ENCODE measurements at places on chromosomes 5 and 9.

DNA sequence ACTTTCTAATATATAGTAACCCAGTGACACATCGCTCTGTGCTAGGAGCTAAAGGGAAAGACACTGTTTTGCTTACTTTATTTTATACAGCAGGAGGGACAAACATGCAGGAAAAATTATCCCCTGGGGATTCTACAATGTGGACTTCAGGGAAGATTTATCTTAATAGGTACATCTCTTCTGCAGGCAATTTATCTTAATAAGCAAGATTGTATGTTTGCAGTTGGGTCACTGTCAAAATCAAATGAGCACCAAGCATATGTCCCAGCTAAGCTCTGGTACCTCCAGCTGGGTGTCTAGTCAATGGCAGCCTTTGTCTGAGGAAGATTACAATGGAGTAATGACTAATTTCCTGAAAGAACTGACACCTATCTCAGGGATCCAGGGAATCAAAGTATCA is 309.9 kb upstream of the PANK3 start:
- DNase-seq, result no peak

- no peak for DNase-seq
Observed at GRCh38 chr9:18996211-18996610, 36.8 kb downstream of the SAXO1 start.

- DNase-seq, result no peak
Observed at GRCh38 chr9:17063535-17064135, 71.2 kb upstream of the CNTLN start.

GRCh38 chr5:139872052-139872766 is 76.6 kb downstream of the PSD2 start:
- no peak for DNase-seq

DNA sequence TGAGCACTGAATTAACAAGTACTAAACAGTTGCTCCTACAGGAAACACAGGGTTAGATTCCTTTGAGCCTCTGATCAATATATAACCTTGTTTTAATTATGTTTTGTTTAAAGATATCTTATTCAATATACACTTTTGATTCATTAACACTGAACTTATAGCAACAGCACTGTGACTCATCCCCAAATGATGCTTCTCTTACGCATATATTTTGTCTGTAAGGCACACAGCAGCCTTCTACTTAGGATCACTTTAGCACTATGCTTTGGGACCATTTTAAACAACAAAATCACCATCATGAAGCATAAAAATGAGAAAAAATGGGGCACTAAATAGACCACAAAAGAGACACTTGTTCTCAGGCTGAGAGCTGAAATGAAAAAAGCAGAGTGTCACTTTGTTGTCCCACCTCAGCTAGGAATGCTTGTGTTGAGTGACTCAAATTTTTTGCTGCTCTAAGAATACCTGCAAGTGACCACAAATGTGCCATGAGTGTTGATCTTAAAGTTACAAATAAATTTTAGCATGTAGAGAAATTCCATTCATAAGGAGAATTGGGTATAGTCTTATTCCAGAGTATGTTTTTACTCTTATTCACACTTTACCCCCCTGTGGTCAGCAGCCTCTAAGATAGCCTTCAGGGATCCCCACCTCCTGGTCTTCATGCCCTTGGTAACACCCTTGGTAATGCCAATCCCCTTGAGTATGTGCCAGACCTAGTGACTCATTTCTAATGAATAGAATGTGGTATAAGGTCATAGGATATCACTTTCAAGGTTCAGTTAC is 252.7 kb upstream of the IL12B start:
- DNase-seq, result no peak

- no peak for DNase-seq
Observed at GRCh38 chr5:170886210-170886894, 24.5 kb downstream of the RANBP17 start.

GRCh38 chr9:109780453-109781033 is 545 bp downstream of the PALM2AKAP2 start:
- no peak for DNase-seq

DNA sequence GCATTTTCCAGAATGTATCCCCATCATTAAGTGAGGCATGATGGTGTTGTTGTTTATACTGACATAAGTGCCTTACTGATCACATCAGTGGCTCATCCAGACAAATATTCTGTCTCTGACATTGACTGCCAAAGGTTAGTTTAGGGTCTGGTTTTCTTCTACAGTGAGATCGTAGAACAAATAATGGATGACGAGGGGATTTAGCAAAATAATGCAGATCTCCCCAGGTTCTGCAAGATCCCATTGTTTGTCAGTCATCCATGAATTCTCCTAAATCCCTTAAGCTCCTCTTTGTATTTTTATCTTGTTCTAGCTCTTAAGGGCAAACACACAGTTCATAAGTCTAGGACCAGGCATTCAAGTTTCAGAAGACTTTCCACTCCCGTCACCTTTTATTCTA is 93.1 kb upstream of the DHFR start:
- DNase-seq, result no peak

DNA sequence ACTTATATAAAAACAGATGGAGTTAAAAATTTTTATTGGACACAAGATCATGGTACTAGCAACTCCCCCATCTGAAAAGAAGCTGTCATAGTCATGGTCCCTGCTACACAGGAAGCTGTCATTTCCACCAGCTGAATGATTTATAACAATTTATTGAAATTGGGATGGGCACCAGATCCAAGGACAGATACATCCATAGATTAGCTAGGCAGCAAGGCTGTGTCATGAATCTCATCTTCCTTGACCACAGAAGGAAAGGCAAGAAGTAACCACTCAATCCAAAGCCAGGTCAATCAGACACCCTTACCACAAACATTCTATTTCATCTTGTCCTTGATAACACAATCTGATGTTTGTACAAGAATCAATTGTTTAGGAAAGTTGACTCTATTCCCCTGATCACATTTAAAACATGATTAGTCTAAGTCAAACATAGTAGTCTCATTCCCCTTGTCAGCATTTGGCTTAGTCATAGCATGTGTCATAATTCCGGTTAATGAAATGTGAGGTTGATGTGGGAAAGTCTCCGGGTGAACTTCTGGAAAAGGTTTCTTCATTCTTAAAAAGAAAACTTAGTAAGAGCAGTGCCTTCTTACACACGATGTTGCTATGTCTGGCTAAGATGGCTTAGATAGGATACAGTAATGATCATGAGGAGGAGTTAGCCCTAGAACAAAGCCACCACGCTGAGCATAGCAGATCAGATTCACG is 462.6 kb upstream of the PAPPA start:
- no peak for DNase-seq

- DNase-seq, result no peak
Observed at GRCh38 chr9:34896112-34896511, 62.0 kb upstream of the PHF24 start.

GRCh38 chr5:146520731-146521130 is 4.7 kb upstream of the GPR151 start:
- DNase-seq, result no peak

GRCh38 chr9:78575081-78575480 is 278.2 kb downstream of the PSAT1 start:
- DNase-seq, result no peak

DNA sequence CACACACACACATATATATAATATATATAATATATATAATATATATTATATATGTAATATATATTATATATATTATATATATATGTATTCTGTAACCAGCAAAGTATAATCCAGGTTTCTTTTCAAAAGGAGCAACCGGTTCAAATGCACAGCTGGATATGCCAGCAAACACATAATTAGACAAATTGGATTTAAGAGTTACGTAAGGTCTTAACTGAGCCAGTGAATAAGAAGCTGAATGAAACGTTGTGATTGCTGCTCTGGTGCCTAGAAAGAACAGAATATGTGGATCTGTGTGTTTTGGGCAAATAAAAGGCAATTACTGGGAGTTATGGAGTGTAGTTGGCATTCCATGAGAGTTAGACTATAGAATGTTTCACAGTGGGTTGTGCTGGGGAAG is 178.1 kb downstream of the SLF1 start:
- no peak for DNase-seq

DNA sequence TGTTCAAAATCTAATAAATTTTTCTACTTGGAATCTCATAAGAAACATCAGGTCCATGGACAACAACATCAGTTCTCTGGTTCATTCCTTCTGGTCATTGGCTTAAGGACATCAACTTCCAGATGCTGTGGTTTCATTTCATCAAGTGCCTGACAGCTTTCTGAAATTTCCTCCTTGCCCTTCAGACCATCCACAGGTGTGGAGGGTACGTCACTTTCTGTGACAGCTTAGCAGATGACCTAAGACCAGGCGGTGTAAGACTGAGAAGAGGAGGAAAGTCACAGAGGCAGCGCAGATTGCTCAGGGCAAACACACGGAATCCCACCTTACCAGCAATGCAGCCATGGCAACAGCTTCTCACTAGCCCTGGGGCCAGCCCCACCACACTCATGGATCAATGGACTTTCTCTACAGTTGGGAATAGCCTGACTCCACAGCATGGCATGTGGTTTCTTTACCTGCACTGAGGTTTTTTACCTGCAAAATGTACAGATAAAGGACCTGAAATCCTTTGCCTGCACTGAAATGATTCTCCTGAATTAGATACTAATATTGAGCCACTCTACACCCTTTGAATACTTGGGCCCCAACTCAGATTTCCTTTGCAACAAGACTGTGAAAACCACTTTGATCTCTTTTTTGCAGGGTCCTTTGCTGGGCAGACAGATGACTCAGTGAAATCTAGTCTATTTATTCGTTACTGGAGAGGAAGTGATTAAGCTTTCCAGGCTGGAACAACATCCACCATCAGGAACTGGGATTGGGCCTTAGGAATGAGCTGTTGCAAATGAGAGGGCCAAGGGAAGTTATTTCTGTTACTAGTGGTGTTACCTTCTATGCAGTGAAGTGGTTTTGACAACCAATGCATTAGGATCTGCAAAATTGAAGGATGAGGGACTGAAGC is 26.9 kb downstream of the TICAM2 start:
- no peak for DNase-seq

- DNase-seq, result no peak
Observed at GRCh38 chr9:28539434-28540070, 966.3 kb upstream of the C9orf72 start.

DNA sequence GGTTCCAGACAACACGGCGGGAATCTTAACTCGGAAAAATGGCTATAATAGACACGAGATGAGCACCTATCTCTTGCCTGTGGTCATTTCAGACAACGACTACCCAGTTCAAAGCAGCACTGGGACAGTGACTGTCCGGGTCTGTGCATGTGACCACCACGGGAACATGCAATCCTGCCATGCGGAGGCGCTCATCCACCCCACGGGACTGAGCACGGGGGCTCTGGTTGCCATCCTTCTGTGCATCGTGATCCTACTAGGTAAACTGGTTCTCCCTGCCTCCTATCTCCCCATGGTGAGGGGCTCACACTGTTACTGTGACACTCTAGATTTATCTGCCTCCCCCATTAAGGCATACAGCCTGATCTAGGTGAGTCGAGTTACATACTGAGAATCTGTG is 124.2 kb downstream of the CDH6 start:
- no peak for DNase-seq

DNA sequence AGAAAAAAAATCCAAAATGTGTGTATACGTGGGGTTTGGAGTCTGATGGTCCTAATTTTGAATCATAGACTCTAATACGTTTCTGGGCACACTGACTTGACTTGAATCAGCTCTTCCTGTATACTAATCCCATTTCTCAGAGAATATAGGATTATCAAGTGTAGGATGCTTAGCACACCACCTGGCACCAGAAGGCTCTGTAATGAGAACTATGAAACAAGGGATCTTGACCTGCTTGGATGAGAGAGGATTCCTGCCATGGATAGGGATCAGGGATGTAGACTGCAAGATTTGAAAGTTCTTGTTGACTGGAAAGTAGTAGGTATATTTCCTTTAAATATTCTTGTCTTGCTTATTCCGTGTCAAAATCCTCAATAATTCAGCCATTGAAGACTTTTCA is 7.8 kb downstream of the HSPA4 start:
- no peak for DNase-seq

- DNase-seq, result no peak
Observed at GRCh38 chr5:163569284-163569683, 63.9 kb downstream of the MAT2B start.

DNA sequence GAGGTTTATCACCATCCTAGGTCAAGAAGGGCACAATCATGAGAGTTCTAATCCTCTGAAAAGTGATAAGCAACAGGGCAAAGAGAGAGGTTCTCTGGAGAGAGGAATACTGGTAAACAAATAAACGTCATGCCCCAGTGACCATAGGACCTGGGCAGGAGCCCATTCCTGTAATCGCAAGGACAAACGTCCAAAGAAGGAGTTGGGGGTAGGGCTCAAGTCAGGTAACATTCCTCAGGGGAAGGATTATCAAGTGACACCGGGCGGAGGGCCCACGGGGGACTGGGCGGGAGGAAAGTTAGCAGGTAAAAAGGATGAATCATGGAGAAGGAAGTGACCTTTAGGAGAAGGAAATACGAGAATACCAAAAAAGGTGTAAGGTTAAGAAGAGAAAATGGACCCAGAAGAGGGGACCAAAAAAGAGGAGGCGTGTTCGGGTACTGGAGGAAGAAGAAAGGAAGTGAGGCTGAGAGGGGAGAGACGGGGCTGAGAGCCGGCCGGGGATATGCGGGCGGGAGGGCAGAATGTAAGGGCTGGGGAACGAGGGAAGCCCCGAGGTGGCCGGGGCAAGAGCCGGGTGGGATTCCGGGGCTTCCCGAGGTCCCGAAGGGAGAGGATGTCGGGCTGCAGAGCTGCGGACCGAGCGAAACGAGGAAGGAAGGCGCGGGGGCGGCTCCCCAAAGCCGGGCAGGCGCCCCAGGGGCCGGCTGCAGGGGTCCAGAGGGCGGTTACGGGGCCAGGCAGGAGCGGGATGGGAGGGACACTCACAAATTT is 583 bp downstream of the DIAPH1 start:
- DNase-seq, result no peak

GRCh38 chr5:69522035-69522434 is 29.4 kb downstream of the OCLN start:
- DNase-seq, result no peak

DNA sequence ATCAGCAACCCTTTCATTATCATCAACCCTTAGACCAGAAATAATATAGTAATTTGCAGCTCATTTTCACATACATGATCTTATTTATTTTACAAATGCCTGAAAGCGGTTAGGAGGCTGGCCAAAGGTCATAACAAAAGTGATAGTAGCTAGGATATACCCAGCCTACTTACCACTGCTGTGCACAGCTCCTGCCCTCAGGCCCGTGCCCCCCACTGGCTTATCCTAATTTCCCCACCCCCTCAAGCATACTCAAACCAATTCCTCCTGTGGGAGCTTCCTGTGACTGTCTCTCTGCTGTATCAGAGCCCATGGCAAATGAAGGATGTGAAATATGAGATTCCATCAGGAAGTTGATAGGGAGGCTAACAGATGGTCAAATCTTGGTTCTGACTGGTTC is 14.8 kb downstream of the FAM219A start:
- DNase-seq, result no peak
